ENCODE measurements at places on chromosomes 6 and 20.
A peak's percentile ranks its signal among the peaks of the same experiment; 100 is the strongest.

DNA sequence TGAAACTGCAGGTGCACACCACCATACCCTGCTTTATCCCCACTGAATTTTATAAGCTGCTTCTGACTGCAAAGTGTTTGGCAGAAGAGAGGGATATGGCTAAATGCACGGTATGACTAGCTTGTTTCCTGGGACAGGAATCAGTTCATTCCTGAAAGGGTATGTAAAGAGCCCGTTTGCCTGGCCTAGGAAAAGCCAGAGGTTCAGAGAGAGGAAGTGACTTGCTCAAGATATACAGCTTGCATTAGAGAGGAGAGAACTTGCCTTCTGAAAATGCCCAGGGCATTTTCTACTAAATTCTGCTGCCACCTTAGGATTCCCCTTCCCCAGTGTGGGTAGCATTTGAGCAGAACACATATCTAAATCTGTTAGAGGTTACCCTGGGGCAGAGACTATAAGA lies 683 bp upstream of the GCNT2 start:
- no peak for DNase-seq

GRCh38 chr6:166308033-166308768 lies at the start of gene PRR18:
PRR18 (minus strand) TSS chr6:166308392; CDS start chr6:166308142, 250 bp downstream.
- peak; percentile 77 for DNase-seq

- DNase-seq, result no peak
Measured at GRCh38 chr6:165451838-165452237, 142.4 kb upstream of the C6orf118 start.

GRCh38 chr6:72031471-72031870 lies 145.1 kb downstream of the RIMS1 start:
- no peak for DNase-seq

DNA sequence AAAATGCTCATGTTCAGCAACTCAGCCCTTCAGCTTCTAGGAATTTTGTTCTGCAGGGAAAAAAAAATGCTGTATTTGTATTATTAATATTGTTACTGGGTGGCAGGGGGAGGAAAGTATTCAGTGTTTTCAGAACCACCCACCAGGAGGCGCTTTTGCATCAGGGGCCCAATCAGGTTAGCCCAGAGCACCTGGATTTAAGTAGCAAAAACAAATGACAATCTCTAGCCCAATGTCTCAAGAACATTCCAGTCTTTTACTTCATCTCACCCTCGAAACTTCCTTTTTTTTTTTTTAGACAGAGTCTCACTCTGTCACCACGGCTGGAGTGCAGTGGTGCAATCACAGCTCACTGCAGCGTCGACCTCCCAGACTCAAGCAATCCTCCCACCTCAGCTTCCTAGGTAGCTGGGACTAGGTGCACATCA lies 635 bp upstream of the C20orf203 start:
- DNase-seq, result peak; percentile 85

GRCh38 chr6:27650620-27651370 lies 177.9 kb upstream of the ZNF184 start:
- peak; percentile 92 for DNase-seq

GRCh38 chr20:60172346-60172984 lies 214.2 kb downstream of the CDH26 start:
- DNase-seq, result no peak

GRCh38 chr6:41601248-41601549 lies 37.1 kb upstream of the MDFI start:
- DNase-seq, result no peak

DNA sequence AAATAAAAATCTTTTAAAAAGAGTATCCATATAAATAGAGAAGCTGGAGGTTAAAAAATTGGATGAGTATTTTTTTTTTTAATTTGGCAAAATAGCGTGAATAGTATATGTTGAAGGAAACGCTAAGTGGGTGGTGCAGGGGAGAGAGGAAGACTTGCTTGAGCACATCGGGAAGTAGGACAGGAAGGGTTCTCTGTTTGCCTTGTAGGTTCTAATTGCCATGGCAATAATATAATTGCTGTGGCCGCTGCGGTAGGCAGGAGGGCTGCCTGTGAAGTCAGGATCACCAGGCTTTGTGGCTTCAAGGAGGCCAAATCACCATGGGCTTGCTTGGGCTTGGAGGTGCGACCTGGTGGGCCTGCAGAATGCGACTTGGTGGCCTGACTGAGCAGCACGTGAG lies 35.1 kb downstream of the IGF2R start:
- DNase-seq, result no peak

- no peak for DNase-seq
Measured at GRCh38 chr20:22526512-22527012, 57.8 kb downstream of the FOXA2 start.

GRCh38 chr6:13012296-13012695 lies 295.7 kb downstream of the PHACTR1 start:
- DNase-seq, result no peak

GRCh38 chr20:50286174-50286511 lies 95.5 kb downstream of the CEBPB start:
- DNase-seq, result no peak

DNA sequence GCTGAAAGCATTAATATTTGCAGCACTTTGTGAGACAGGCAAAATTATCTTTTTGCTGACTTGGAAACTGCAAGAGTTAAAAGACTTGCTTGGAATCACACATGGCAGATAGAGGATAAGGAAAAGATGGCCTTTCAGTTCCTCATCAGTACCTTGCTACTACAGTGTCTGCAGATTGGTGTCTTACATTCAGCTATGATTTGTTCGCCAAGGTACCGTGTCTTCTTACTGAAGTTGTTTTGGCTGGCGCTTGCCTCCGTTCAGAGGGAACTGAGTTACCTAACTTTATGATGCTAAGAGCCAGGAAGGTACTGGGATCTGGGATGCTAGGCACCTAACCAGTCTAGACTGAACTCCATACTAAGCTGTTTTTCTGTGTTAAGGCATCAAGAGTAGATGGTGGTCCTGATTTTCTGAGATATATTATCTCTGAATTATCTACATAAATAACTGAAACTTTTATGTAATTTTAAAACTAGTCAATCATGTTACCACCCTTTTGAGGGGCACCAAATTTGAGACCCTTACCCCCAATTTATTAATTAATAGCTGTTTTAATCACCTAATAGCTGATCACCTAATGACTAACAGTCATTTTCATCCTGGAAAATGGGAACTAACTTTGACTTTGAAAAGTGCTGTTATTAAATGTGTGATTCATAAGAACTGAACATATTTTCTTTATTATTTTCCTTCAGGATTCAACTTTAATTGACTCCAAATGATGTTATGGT lies 2.5 kb downstream of the WTAP start:
- DNase-seq, result no peak

DNA sequence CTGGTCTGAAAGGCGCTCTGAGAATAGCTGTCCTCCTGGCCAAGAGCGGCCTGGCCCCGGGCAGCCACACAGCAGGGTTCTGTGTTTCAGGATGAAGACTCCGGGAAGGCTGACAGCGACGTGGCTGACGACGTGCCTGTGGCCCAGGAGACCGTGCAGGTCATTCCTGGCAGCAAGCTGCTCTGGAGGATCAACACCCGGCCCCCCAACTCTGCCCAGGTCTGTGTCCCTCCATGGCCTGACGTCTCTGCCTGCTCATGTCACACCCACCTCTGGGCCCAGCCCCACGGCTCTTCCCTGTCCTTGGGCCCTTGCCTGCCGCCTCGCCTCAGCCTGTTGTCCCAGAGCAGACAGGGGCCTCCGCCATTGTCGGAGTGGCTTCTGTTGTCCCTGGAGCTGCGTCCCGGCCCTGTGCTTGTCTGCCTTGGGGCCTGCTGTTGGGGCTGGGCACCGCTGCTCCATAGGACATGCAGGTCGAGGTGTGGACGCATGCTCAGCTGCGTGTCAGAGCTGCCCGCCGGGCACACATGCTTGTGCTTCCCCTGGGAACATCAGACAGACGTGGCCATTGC lies 16.2 kb upstream of the ADRM1 start:
- DNase-seq, result no peak

- no peak for DNase-seq
Measured at GRCh38 chr6:146581968-146582367, 16.8 kb upstream of the ADGB start.

DNA sequence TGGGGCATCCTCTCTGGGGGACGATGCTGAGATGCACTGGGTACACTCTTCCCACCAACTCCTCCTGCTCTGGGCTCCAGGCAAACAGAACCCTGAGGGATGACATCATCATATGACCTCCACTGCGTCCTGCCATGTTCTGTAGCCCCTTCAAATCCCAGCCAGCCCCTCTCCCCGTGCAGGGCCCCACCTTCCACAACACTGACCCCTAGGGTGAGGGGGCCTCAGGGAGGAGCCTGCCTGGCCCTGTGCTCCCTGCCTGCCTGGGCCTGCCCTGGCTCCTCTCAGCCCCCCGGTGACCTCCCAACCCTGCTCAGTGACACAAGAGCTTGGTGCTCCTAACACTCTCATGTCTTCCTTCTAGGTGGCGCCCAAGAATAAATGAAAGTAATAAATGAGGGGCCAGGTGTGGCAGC lies 9.6 kb upstream of the SPDEF start:
- DNase-seq, result no peak

DNA sequence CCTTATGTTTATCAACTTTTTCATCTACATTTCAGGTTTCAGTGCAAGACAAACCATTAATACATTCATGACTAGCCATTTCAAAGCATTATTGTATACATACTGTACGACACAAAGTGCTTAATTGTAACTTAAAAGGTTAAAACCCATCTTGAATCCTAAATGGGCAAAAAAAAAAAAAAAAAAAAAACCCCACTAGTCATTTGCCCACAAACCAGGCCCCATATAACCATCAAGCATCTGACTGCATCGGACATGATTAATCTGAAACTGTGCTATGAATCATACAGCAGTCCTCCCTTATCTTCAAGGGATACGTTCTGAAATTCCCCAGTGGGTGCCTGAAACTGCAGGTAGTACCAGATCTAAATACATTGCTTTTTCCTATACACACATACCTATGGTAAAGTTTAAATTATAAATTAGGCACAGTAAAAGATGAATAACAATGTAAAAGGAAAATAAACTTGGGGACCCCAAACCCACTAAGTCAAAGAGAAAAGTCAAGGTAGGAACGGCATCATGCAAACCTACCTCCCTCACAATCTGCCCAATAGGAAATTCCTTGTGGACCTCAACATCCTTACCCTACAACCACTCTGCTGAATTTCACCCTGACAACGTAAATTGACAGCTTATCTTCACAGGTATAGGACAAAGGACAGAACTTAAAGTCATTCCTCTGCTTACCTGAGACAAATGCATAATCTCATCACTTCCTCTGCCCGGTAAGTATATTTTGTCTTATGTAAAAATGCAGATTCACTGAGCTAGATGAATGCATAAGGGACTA lies 14.3 kb downstream of the B4GALT5 start:
- no peak for DNase-seq

GRCh38 chr20:40880063-40880728 lies 148.4 kb upstream of the TOP1 start:
- DNase-seq, result no peak

DNA sequence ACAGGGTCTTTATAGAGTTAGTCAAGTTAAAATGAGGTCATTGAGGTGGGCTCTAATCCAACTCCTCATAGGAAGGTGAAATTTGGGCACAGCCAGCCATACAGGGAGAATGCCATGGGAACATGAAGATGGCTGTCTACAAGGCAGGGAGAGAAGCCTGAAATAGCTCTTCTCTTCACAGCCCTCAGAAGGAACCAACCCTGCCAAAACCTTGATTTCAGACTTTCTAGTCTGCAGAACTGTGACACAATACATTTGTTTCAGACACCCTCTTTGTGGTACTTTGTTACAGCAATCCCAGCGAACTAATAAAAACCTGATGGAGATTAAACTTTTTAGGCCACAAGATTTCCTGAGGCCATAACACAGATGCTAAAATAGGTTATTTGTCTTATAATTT lies 43.1 kb upstream of the HECA start:
- no peak for DNase-seq

DNA sequence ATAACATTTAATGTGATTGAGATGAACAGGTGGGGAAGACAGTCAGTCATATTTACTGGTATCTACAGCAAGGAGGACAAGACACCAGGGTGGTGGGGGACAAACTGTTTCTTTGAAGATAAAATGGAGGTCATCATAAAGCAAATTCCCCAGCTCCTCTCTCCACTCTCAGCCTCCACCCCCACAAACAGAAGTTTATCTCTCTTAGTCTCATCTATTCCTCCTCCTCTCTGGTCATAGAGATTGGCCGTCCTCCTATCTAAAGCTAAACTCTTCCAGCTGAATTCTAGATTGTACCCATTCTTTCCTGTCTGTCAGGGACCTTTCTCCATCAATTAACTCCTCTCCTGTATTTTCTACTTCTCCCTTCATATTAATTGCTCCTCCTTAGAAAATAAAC lies 71.1 kb downstream of the KIF6 start:
- no peak for DNase-seq

- DNase-seq, result no peak
Measured at GRCh38 chr6:106530502-106530901, 98.8 kb downstream of the RTN4IP1 start.

DNA sequence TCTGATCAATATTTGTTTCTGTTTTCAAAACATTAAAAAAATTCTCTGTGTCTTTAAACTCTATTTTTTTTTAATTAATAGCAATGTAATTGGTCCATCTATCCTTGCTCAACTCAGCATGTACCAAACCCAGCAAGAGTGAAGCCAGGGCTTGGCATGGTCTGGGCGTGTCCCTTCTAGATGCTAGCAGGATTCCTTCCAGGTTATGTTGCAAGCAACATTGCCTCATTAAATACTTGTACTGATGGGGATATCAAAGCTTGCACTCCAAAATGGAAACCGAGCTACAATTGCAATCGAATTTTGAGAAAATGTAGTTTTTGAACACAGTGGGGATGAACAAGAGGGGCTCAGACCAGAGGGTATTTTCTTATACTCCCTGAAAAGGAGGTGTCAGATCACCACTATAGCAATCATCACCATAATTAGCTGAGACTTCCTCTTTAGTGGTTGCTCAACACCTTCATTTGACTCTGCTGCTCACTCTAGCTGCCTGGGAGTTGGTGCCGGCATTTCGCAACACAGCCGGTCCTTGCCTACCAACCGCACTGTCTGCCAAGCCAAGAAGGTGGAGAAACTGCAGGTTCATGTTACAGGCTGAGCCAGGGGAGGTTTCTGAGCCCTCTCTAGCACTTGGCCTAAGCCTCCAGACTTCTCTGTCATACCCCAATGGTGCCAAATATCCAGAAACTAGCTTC lies 67.8 kb upstream of the RALGAPA2 start:
- DNase-seq, result peak; percentile 62

Data from endodermal cell (in vitro differentiated cells).